ENCODE measurements at places on chromosomes 6 and 20.

DNA sequence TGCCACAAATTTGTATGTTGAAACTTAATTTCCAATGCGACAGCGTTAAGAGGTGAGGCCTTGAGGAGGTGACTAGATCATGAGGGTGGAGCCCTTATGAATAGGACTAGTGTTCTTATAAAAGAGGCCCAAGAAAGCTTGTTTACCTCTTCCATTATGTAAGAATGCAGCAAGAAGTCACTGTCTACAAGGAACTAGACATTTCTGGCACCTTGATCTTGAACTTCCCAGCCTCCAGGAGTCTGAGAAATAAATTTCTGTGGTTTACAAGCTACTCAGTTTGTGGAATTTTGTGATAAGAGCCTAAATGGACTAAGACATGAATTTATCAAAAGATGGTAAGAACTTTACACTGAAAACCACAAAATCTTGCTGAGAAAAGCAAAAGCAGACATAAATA lies 173.6 kb upstream of the SGK1 start:
- DNase-seq, result no peak

DNA sequence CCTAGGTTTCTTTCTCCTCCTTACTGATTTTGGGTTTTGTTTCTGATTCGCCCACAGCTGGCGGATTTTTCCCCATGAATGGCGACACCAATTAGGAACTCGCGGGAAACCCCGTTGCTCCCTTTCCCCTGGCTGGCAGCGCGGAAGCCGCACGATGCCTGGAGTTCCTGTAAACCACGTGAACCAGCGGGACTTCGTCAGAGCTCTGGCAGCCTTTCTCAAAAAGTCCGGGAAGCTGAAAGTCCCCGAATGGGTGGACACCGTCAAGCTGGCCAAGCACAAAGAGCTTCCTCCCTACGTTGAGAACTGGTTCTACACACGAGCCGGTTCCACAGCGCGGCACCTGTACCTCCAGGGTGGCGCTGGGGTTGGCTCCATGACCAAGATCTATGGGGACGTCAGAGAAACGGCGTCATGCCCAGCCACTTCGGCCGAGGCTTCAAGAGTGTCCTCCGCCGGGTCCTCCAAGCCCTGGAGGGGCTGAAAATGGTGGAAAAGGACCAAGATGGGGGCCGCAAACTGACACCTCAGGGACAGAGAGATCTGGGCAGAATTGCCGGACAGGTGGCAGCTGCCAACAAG lies 3.2 kb upstream of the SEC23B start:
- DNase-seq, result no peak

GRCh38 chr6:161029195-161029809 lies 37.7 kb downstream of the MAP3K4 start:
- DNase-seq, result no peak

- no peak for DNase-seq
Observed at GRCh38 chr20:60096166-60096565, 137.9 kb downstream of the CDH26 start.

DNA sequence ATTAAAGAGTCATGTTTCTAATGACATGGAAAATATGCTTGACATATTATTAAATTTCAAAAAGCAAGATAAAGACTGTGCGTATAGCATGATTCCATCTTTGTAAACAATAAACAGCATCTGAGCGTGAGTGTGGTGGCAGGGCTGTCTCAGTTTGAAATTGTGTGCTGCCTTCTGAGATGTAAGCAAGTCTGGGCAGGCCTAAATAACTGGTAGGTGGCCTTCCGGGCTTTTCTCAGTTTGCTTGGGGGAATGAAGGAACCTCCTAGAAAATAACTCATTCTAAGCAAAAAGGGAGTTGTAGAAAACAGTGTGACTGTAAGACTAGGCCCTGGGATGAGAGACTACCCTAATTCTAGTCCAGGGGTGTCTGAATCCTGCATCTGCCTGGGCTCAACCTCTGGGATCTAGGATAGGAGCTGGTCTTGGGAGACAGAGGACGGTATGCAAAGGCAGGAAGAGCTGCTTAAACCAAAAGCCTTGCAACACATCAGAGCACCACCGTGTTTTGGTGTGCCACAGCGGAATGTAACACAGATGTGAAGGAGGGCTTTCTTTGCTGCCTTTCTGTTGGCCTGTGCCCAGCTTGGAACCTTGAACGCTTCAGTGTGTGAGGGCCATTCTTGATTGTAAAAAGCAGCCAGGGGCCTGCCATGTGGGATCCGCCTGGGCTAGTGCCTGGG lies 63.5 kb upstream of the L3MBTL3 start:
- DNase-seq, result no peak

DNA sequence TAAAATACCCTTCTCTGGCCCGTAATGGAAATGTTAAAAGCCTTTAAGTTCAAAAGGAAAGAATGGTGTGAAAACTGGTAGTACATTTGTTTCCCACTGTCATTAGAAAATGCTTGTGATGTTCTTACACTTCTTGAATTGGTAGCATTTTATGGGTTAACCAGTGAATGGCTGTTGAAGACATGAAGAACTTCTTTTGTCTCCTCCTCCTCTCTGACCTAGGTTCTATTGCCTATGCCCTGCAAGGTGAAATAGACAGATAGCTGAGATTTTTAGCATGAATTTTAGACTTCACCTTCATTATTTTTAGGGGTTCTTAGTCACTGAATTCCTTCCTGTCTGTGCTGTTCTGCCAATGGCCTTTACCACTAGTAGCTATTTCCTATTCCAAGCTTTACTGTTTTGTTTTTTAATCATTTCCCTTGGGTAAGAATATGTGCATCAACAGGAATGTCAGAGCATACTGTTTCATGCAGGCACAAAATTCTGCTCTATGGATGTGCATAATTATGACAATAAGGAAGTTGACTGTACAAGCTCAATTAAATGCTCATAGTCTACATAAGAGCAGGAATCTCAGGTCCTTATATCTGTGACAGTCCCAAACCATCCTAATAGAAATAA lies 4.9 kb downstream of the TNFAIP3 start:
- DNase-seq, result no peak

DNA sequence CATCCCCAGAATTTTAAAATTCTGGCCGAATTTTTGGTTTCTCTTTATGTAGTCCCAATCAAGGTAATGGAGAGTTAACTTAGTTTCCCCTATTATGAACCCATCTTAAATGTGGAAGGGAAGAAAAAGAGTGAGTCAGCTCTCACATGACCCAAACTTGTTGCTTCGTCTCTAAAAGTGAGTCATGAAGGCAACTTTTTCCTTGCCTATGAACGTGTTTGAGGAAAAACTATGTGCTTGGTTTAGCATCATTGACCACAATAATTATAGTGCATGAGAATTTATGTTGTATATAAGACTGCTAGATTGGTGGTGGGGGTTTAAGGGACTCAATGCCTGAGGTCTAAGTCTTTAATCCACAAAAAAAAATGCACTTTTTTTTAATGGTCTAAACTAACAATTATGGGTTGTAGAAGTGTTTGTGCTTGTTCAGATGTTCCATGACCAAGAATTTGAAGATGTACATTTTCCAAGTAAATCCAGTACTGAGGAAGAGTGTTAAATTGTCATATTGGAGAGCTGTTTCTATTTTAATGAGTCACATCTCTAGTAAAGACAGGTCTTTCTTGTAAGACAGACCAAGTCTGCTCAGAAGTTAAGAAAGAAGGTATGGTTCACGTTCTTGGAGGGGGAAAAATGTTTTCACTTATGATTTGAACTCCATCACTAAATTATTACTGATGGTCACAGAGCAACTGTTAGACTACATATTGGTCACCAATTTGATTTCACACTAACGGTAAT lies 409.9 kb upstream of the MARCKS start:
- DNase-seq, result no peak

DNA sequence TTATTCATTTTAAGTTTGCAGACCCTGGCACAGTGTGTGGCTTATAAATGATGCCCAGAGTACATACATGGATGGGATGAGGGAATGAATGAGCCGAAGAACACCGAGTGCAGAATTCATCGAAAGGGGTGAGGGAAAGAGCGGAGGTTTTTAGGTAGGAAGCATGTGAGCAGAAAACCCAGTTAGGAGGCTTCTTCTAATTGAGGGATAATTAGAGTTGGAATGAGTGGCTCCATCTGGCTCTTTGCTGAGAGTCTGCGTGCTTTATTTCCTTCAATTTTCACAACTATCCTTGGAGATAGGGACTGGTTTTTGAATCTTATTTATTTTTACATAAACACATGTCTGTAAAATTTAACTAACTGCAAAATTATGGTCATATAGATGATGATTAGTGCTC lies 150.7 kb downstream of the DOK5 start:
- no peak for DNase-seq

- DNase-seq, result no peak
Observed at GRCh38 chr20:36550790-36551299, 9.5 kb downstream of the MYL9 start.

GRCh38 chr6:24229696-24230405 lies 103.8 kb downstream of the NRSN1 start:
- no peak for DNase-seq

DNA sequence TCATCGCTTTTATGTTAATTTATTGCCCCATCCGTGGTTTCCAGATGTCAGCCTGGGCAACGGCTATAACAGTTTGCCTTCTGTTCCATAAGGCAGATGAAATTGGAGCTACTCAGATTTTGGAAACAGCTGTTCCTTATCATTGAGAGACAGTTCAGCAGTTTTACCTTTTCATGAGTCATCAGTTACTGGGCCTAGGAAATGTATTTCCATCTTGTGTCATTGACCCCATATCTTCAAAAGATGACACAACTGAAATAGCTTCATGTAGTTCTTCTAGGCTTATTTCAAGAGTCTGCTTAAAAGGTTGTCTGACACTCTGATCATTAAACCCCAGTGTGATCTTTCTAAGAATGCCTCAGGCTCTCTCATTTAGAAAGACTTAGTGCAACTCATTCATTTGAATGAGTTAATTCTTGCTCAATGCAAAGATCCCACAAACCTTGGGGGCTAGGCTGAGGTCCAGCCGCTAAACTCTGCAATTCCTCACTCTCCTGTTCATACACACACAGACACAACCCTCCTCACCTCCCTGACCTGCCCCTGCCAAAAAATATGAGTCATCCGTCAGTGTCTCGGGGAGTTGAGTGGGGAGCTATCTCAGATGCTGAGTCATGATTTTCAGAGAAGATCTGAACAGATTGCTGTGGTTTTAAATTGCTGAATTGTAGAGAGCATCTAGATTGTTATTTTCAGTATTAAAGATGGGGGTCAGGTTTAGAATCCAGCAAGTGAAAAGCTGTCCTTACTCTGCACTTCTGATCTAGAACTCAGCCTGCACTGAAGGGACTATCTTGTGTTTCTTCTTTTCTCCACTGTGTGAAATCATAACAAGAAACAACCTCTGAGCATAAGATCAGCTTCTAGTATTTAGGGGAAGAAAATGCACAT lies 61.8 kb downstream of the RPP40 start:
- no peak for DNase-seq

- DNase-seq, result no peak
Observed at GRCh38 chr20:50252701-50253100, 62.1 kb downstream of the CEBPB start.

DNA sequence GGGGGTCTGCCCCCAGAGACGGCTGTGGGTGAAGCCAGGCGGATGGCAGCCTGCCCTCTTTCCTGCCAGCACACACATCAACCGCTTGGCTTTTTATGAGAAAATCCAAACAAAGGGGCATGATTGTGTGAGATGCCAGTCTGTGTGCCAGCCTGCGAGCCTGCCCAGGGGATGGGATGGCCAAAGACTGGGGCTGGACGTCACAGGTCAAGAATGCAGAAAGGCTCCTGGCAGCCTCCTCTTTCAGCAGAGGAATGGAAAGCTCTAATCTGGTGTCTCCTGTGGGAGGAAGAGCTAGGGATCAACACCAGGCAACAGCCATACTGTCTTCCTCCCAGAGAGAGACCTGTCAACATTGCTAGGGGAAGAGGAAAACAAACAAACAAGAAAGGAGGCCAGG lies 15.8 kb downstream of the TUBB2B start:
- DNase-seq, result no peak

DNA sequence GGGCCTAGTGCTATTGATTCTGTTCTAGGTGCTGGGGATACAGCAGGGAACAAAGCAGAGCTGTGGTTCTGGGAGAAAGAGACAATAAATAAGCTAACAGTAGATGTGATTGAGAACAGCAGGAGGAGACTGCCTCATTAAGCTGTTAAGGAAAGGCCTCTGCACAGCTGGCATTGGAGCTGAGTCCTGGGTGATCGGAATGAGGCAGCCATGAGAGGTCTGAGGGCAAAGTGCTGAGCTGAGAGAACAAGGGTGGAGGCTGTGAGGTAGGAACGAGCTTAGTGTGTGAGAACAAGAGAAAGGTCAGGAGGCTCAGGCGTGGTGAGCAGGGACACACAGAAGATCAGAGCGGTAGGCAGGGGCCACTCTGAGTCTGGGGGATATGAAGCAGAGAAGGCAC lies 18.3 kb downstream of the DDX27 start:
- no peak for DNase-seq

- no peak for DNase-seq
Observed at GRCh38 chr6:135008941-135009290, 45.7 kb downstream of the HBS1L start.

DNA sequence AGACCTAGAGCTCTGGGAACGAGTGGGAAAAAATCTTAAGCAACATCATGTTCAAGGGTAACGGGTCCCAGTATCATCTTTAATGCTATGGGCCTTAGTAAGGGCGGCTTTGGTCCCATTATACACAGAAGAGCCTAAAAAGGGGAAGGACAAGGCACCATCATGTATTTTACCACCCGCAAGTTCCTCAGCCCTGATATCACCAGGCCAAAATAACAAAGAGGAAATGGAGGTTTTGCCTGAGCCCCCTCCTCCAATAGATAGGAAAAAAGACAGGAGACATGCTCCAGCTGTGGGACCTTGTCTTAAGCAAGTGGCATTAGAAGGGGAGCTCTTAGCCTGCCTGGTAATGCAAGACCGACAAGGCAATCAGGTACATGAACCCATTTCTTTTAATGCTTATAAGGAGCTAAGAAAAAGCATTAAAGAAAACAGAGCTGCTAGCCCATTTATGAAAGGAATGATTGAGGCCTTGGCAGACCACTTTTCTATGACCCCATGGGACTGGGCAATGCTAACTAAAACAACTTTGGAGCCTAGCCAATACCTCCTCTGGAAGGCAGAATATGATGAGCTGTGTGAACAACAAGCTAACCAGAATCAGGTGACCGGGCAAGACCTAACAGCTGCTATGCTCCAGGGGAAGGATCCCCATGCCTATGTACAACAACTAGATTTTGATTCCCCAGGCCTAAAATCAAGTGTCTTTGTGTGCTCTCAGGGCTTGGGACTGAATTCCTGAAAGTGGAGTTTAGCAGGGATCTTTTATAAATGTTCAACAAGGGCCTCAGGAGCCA lies 23.2 kb downstream of the HLA-DPA1 start:
- DNase-seq, result no peak
